ENCODE measurements at places on chromosomes 5 and 9.

DNA sequence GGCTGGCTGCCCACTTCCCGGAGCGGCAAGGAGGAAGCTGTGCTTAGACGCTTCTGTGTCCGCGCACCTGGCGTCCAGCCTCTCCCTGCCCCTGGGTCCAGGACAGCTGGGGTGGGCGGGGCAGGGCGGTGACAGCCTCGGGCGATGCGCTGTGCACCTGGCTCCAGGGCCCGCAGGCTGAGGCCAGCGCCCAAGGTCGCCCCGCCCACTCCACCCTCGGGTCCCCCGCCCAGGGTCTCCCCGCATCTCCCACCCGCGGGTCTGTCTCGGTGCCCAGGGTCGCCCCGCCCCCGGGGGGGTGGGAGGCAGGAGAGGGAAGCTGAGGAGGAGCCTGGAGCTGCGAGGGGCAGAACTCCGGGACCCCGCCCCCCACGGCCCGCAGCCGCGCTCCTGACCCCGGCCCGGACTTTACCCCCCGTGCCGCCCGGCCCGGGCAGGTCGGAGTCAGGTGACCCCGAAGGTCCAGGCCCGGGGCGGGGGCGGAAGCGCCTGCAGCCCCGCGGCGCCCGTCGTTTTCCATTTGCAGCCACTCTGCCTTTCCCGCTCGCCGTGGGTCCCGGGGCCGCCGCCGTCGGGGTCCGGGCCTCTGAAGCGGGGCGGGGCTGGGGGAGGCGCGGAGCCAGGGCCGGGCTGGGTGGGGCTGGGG is at the start of gene ENTPD8:
Gene ENTPD8 (minus strand): TSS at position 69 of the 646 bp plus-strand sequence. CDS start 3,072 bp downstream, outside the sequence.
- DNase-seq, result no peak

GRCh38 chr5:93621327-93621798 is 38.3 kb downstream of the NR2F1 start:
- DNase-seq, result no peak

- no peak for DNase-seq
These were observed 22.6 kb upstream of the HK3 start for GRCh38 chr5:176921714-176922113.

GRCh38 chr5:132291026-132291425 is 3.2 kb upstream of the SLC22A4 start:
- DNase-seq, result no peak

- no peak for DNase-seq
These were observed 75.8 kb upstream of the CDH12 start for GRCh38 chr5:22928821-22929482.

- no peak for DNase-seq
These were observed at the start of gene PCDHA5 for GRCh38 chr5:140821375-140822280. Gene PCDHA5 (plus strand): TSS chr5:140821613.

DNA sequence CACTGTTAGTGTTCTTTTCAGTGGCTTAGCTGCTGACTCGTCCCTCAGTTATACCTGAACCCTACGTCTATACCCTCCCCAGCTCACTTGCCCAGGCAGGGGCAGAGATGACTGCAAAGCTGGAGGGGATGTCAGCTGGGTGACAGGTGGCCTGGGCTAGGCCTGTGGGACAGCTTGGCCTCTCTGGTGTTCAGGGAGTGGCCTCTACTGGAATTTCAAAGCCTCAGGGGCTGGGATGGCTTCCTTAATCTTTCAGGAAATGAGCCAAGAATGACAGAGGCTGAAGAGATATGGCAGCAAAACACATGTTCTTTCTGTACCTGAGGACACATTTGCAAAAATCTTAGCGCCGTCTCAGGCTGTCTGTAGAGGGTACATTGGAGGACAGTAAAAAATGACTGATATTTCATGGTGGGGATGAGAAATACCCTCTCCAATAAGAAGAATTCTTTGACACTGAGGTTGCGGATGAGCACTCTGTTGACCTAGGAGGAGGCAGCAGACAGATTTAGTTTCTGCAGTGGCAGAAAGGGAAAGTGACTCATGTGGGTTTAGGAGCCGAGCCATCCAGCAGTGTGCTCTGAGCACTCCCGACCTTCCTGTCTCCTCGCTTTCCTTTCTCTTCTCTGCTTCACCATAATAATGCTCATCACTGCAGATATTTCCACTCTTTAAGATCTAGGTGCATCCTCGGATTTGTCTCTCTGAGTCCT is 54.4 kb downstream of the ENTREP1 start:
- no peak for DNase-seq

All from CD4-positive, alpha-beta T cell treated with Interleukin-6 at 100 ng/mL for 8 hours (primary cell).